Breast epithelium (tissue), 4 donors: ENCODE measurements at places on chromosomes 2 and 18. TPM values are rescaled to one million over a fixed set of nuclear protein-coding genes. Genes with fewer than 3 reads are reported as not detected.

GRCh38 chr2:32932825-32933755 lies 13.7 kb upstream of the LTBP1 start:
- DNase-seq, result no peak
- H3K27ac ChIP-seq, result no peak overlapping the region
- H3K27me3 ChIP-seq, result no peaks in the 10 kb centered on the region
- no peaks in the 10 kb centered on the region for H3K36me3 ChIP-seq

- no peaks in the 10 kb centered on the region for H3K36me3 ChIP-seq
- no peak overlapping the region for H3K4me3 ChIP-seq
- H3K4me1 ChIP-seq, result no peaks in the 10 kb centered on the region
- DNase-seq, result no peak
- H3K27me3 ChIP-seq, result no peaks in the 10 kb centered on the region
- H3K27ac ChIP-seq, result no peak overlapping the region
Observed at GRCh38 chr2:37543999-37544557, 127.4 kb downstream of the CDC42EP3 start.

DNA sequence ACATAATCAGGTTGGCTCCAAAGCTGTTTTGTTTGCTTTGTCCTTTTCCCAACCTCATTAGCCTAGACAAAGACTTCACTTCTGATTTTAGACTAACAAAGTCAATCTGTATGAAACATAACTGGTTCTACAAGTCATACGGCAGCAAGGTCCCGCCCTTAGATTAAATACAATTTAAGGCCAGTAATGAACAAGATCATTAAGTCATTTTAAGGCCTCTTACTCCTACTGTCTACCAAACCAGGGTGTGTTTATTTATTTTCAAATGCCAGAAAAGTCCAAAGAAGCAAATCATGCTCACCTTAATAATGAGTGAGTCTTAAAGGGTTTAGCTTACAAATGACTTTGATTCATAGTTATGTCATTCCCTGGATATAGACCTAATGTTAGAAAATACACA lies 148.4 kb upstream of the ACVR2A start:
- no peaks in the 10 kb centered on the region for H3K36me3 ChIP-seq
- no peaks in the 10 kb centered on the region for H3K4me1 ChIP-seq
- H3K4me3 ChIP-seq, result no peak overlapping the region
- H3K27ac ChIP-seq, result no peak overlapping the region

DNA sequence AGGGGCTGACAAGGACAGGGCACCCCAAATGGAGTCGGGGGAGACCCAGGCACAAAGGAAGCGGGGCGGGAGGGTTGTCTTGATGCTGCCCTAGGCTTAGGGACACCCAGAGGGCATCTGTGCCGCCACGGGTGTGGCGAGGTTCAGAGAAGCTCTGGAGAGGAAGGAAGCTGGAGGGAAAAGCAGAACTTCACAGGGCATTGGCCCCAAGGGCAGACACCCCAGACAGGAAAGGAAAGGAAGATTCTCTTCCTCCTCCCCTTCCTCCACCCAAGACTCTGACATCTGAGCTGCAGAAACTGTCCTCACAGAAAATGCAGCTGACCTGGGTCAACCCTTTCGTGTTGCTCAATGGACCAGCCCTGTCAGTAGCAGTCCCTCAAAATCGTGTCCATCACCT lies 25.6 kb downstream of the DNMT3A start:
- H3K36me3 ChIP-seq, result no peaks in the 10 kb centered on the region
- no peaks in the 10 kb centered on the region for H3K27me3 ChIP-seq
- H3K4me3 ChIP-seq, result no peak overlapping the region
- no peak for DNase-seq
- peaks cover 21% of the 10 kb centered on the region for H3K4me1 ChIP-seq

VPS54 gene
- 26.9 TPM for total RNA-seq
